CD8-positive, alpha-beta T cell (primary cell): ENCODE measurements at places on chromosomes 11 and 22. TPM values are rescaled to one million over a fixed set of nuclear protein-coding genes. Genes with fewer than 3 reads are reported as not detected.

Gene ADORA2A
- 15.9 TPM for total RNA-seq

Gene BMAL1
- total RNA-seq = 109 TPM

Gene ANO9
- total RNA-seq = 84.0 TPM

Gene PRG3
- not detected for total RNA-seq

Gene RAB36
- 0.52 TPM for total RNA-seq

Gene SMIM35
- total RNA-seq = 0.08 TPM

Gene APOBEC3H
- 1.6 TPM for total RNA-seq

Gene JHY
- total RNA-seq = 1.9 TPM

Gene TSPAN18
- 6.3 TPM for total RNA-seq

Gene GGTLC2
- not detected for total RNA-seq

Gene TBX1
- total RNA-seq = not detected

Gene ANO3
- total RNA-seq = not detected

Gene ART5
- not detected for total RNA-seq
